ENCODE measurements at places on chromosomes 11 and 22.

DNA sequence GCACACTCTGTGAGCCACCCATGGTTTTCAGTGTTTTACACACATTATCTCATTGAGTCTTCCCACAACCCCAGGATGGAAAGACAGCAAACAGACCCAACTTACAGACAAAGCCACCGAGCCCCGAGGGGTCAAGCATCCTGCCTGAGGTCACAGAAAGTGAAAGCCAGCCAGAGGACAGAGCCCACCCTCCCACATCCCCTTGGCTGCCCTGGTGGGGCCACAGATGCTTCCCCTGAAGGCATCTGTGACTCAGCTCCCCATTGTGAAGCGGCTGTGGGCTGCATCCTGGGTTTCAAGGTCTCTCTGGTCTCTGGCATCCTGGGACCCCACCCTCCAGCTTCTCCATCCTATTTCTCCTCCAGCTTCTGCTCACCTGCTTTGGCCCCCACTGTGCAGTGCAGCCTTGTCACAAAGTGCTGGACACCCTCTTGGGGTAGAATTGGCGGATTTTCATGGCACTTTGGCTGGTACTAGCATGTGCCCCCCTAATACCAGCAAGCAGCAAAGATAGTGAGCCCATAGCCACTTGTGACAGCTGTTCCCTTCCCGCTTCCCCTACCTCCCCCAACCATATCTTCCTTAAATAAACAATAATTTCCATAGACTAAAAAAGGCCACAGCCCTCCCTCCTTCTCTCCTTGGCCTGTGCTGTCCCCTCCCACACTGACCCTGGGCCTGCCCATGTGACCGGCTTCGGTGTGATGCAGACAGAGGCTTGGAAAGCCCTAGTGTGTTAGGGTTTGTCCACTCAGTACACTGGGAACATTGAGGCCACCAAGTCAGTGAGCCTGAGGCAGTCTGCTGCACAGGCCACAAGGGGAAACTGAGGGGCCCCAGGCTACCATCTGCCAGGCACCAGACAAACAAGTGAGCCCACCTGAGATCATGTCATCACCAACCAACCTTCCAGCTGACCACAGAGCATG lies 53.9 kb upstream of the SHISAL1 start:
- no peak for DNase-seq

DNA sequence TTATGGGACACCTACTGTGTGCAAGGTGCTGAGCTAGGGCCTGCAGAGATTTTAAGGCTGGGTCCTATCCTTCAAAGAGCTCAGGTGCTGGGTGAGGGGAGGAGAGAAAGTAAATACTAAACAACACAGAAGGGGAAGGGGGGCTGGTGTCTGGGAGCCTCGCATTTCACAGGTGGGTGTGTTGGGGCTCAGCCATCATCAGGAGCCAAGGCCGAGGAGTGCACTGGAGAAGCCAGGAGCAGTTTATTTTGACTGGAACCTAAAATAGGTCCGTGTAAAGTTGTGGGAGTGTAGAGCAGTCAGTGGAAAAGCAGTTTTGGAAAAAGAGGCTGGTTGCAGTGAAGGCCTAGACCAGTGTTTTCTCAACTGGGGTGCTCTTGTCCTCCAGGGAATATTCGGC lies 17.5 kb downstream of the NECTIN1 start:
- DNase-seq, result no peak

- DNase-seq, result no peak
Observed at GRCh38 chr22:43516996-43517635, 105.3 kb downstream of the MPPED1 start.

DNA sequence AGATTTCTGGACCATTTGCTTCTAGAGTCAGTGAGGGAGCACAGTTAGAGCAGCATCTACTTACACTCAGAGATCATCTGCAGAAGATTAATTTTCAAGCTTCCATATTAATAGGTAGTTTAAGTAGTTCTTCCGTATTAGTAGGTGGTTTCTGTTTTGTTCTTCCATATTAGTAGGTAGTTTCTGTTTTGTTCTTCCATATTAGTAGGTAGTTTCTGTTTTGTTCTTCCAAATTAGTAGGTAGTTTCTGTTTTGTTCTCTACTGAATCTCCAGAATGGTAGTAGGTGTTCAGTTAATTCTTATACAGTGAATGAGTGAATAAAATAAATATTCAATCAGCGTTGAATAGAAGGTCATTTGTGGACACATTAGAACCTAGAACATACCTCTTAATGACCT lies 175.7 kb downstream of the TMEM135 start:
- no peak for DNase-seq

DNA sequence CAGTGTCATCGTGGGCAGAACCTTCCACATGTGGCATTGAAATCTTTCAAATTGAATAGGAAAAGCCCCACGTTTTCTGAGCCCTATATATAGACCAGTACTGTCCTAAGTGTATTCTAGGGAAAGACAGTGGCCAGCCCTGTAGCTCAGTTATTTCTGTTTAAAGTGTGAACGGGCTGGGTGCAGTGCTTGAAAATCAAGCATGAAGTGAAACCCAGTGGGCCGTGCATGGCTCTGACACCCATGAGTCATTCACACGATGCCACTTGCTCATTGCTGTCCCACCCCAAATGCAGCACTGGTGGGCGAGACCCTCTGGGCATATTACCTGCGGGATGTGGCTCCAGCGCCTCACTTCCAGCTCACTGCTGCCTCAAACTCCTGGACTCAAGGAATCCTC lies 29.8 kb upstream of the CCDC188 start:
- DNase-seq, result no peak
